ENCODE measurements at places on chromosomes 11 and 22. TPM values are rescaled to one million over a fixed set of nuclear protein-coding genes. Genes with fewer than 3 reads are reported as not detected.

Gene ACRV1
- total RNA-seq = not detected

Gene AKIP1
- total RNA-seq = 45.6 TPM

Gene CECR2
- total RNA-seq = 0.37 TPM

Gene ADAMTS15
- total RNA-seq = 1.00 TPM

Gene TSPAN4
- 133 TPM for total RNA-seq

Gene SLC35E4
- 15.5 TPM for total RNA-seq

Gene TM7SF2
- 49.4 TPM for total RNA-seq

Gene C22orf31
- total RNA-seq = not detected

Gene SGSM1
- total RNA-seq = under 0.01 TPM

Gene L3MBTL2
- 28.9 TPM for total RNA-seq

Gene PARVG
- total RNA-seq = not detected
